Body of pancreas (tissue), 4 donors: ENCODE measurements at places on chromosomes 16 and 17.

DNA sequence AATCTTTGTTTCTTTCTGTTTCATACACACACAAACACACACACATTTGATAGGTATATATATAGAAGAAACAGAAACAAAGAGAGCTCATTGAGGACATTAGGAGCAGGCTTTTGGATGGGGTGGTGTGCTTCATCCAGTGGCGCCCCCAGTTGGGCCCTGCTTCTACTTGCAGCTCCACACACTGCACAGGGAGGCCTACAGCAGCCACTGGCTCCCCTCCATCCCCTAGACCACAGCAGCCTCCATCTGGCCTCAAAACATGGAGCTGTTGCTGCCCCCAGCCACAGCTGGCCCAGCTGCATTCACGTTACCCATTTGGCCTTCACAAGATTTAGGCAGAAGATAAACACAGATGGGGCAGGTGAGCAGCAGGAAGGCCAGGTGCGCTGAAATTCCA, 33.1 kb upstream of the NF1 start:
- DNase-seq, result no peak

DNA sequence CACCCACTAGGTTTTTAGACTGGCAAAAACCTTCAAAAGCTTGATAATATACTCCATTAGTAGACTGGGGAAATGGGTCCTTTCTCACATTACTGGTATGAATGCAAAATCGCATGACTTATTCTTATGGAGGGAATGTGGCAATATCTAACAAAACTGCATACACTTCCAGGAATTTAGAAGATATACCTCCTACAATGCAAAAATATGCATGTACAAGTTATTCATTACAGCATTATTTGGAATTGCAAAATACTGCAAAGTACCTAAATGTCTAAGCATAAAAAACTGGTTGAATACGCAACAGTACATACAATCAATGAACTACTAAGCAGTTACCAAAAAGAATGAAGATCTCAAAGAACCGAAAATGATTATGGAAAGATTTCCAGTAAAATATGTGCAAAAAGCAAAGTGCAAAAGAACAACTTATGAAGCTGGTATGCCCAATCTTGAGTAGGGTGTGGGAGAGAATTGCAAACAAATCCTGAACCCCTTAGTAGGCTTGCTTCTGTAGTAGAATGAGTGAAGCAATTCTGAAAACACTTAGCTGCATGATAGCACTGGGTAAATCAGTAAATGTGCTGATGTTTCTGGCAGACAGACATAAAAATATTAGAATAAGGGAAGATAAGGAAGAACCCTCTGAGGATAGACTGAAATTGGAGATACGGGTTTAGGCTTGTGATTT, 180.1 kb downstream of the PARN start:
- DNase-seq, result no peak

GRCh38 chr16:22688463-22688862, 125.5 kb upstream of the HS3ST2 start:
- DNase-seq, result no peak

- no peak for DNase-seq
These were observed 50.3 kb downstream of the IST1 start for GRCh38 chr16:71945616-71946015.

GRCh38 chr16:84699147-84699711, 571 bp upstream of the USP10 start:
- DNase-seq, result no peak

GRCh38 chr16:73277071-73277470, 229.1 kb upstream of the ZFHX3 start:
- no peak for DNase-seq

- no peak for DNase-seq
These were observed 20.7 kb downstream of the TMEM204 start for GRCh38 chr16:1553946-1554825.

GRCh38 chr17:78986649-78987328, 7.1 kb upstream of the LGALS3BP start:
- peak; percentile 69 for DNase-seq

- DNase-seq, result no peak
These were observed 862 bp downstream of the GLTPD2 start for GRCh38 chr17:4789701-4789950.

DNA sequence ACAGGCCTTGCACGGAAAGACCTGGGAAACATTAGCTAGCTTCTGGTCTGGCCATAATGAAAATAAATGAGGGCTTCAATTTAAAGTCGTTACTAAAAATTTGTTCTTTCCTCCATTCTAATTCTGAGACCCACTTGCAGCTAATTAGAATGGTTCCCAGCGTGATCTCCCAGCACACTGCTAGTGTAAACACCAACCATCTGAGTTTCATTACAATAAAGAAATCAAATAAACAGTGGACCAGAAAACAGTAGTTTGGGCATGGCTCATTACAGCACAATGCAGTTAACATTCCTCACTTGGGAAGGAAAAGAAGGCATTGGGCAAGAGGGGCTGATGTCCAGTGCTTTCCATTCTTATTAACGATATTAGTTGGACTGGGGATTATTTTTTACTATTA, 410.9 kb upstream of the SOX9 start:
- no peak for DNase-seq

GRCh38 chr16:6956511-6956910, 376.1 kb upstream of the RBFOX1 start:
- no peak for DNase-seq

- no peak for DNase-seq
These were observed 27.7 kb downstream of the CNTROB start for GRCh38 chr17:7959503-7960253.

- no peak for DNase-seq
These were observed 74.9 kb downstream of the LITAF start for GRCh38 chr16:11511801-11512200.

DNA sequence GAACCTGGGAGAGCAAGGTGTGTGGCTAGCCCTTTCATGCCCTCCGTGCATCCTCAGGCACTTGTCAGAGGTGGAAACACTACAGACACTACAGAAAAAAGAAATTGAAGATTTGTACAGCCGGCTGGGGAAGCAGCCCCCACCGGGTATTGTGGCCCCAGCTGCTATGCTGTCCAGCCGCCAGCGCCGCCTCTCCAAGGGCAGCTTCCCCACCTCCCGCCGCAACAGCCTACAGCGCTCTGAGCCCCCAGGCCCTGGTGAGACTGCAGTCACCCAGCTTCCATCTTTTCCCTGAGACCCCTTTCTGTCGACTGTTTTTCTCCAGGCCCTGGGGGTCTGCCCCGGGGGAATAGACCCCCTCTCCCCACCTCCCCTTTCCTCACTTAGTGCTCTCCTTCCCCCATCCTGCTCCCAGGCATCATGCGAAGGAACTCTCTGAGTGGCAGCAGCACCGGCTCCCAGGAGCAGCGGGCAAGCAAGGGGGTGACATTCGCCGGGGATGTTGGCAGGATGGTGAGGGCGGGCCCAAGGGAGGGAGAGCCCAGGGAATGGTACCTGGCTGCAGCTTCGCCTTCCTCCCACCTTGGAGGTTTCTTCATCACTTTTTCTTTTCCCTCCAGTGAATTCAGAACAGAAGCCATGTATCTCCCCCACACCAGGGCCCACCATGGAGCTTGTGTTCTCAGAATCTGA, 2.3 kb downstream of the COA3 start:
- DNase-seq, result no peak

GRCh38 chr17:78774453-78774852, 7.6 kb downstream of the CYTH1 start:
- DNase-seq, result no peak

GRCh38 chr17:67059372-67059771, 15.0 kb downstream of the CACNG1 start:
- no peak for DNase-seq

GRCh38 chr17:42775534-42776098, 2.4 kb downstream of the VPS25 start:
- no peak for DNase-seq

- peak; percentile 55 for DNase-seq
These were observed 7.9 kb upstream of the SOST start for GRCh38 chr17:43766413-43767052.

DNA sequence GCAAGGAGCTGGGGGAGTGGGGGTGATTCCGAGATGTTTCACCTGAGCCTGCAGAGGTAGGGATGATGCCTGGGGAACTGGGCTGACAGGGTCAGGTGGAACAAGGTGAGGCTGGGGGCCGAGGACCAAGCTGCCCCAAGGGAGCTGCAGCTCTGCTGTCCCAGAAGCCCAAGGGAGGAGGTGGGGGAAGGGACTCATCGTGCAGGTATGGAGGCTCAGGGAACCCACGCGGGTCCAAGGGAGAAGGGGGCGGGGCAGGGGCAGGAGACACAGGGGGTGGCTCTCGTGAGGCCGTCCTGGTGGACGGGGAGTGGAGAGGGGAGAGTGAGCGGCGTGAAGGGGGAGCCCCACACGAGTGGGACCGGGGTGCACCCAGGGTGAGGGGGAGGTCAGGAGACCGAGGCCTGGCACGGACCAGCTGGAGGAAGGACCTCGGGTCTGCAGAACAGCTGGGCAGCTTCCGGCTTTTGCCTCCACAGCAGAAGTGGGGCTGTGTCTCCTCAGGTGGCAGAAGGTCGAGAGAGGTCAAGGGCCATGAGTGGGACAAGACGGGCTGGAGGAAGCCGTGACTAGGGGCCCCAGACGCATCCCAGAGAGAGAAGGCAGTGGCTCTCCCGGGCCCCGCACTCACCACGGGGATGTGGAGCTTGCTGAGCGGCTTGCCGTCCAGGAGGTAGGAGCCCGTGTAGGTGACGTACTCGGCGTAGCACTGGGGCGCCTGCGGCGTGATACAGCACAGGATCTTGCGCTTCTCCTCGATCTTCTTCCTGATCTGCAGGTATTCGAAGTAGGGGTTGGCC, 61.1 kb downstream of the ZNF778 start:
- no peak for DNase-seq

DNA sequence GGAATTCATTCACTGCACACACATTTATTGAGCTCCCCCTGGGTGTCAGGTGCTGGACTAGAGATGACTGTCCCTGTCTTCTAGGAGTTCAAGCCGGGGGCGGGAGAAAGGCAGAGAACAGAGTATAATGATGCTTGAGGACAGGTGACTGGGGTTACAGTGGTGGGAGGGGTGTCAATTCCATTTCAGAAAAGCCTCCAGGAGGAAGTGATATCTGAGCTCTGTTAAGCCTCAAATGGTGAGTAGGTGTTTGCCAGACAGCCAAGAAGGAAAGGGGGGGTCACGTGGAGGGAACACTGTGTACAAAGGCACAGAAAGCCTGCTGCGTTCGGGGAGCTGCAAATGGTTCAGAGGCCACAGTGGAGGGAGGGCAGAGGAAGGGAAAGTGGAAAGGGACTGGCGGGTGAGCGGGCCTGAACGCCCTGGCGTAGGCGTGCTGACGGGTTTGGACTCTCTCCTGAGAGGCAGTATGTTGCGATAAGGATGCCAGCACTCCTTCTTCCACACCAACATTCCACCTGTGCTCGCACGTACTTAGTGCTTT, 9.7 kb upstream of the NXPH3 start:
- DNase-seq, result peak; percentile 84

DNA sequence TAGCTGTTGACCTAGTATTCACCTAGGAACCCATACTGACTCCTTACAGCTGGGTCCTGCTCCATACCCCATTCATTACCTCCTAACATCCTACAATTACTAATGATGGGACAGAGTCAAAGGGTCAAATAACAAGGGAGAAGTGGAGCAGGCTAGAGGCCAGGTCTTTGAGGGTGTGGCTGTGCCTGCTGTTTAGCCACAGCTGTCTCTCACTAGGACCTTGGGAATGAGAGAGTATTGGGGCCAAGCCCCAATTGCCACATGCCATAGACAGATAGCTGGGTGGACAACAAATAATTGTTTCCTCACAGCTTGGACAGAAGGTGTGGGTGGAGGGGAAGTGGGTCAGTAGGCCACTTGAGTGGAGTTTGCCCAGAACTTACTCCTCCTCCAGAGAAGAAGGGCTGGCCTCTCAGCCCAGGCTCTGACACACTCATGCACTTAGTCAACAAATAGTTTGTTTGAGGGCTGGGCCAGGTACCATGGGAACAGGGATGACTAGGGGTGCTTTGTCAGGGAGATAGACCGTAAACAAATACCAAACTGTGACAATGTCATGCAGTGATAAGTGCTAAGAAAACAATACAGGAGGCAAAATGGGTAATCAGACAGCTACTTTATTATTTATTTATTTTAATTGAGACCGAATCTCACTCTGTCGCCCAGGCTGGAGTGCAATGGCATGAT, 10.2 kb upstream of the CENPT start:
- DNase-seq, result peak; percentile 83

- DNase-seq, result no peak
These were observed 280.2 kb downstream of the SEC14L1 start for GRCh38 chr17:77420804-77421629.

- DNase-seq, result peak; percentile 74
These were observed 51.3 kb downstream of the ZFP90 start for GRCh38 chr16:68590201-68590994.

DNA sequence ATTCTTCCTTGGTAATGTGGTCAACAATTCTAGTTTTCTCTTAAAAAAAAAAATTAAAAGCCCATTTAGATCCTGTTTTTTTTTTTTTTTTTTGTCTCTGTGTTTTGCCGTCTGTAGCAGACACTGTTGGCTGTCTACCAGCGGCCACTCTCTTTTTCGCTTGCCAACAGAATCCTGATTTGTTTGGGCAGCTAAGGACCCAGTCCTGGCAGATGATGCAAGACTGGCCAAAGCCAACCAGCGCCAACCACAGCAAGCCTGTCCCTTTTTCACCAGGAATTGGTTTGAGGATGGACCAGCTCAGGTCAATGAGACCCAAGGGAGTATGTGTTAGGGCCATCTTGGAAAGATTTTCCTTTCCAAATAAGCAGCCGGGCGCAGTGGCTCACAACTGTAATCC, 28.2 kb downstream of the ST3GAL2 start:
- DNase-seq, result no peak

GRCh38 chr17:83185023-83186002, 105.9 kb downstream of the METRNL start:
- peak; percentile 1 for DNase-seq

DNA sequence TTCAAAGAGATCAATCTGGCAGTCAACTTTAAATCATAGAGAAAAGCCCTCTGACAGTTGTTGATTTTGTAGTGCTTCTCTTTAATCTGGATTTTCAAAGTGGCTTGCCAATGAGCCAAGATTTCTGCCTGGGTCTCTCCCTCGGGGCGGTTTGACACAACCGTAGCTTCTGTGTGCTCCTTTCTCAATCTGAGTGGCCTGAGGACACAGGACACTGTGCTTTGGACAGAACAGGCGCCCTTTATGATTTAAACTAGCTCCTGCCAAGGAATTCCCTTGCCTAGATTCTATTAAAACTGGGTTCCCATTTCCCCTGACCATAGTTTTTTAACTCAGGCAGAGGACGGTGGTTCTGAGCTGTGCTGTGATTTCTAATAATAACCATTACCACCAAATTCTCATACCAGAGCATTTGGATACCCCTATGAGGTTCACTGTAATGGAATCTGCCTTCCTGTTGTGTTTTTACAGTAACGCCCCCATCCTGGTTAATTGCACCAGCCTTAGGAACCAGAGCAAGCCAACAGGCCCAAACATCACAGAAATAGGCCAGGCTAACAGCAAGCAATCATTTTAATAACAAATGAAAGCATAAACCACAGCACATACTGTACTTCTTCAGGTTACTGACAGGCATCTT, 4.0 kb downstream of the ZFHX3 start:
- no peak for DNase-seq
